ENCODE measurements at places on chromosomes 5 and 9.
A peak's percentile ranks its signal among the peaks of the same experiment; 100 is the strongest.

GRCh38 chr5:132272311-132273210, 15.1 kb downstream of the PDLIM4 start:
- DNase-seq: peak; percentile 76

DNA sequence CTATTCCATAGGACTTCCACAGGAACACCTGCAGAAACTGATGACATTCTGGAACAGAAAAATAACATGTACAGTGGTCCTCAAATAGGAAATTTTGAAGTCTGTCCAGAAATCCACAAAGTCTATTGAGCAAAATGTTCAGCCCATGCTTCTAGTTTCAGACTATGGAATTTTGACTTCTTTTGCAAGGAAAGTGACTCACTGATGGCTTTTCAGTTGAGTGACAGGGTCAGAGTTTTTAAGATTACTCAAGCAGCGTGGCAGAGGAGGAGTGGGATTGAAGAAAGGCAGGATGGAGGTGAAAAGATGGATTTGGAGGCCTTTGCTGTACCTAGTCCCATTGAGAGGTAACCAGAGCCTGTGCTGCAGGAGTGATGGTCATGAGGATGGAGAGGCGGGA, 151.5 kb downstream of the GOLPH3 start:
- DNase-seq: no peak

GRCh38 chr9:127778280-127779135, at the start of gene SH2D3C:
Gene SH2D3C (minus strand): TSS chr9:127778666. CDS start chr9:127778627, 39 bp downstream.
- DNase-seq: peak; percentile 51

GRCh38 chr5:1516615-1517601, 6.9 kb downstream of the LPCAT1 start:
- DNase-seq: peak; percentile 13

GRCh38 chr5:167061695-167062094, 1229.8 kb upstream of the WWC1 start:
- no peak for DNase-seq

DNA sequence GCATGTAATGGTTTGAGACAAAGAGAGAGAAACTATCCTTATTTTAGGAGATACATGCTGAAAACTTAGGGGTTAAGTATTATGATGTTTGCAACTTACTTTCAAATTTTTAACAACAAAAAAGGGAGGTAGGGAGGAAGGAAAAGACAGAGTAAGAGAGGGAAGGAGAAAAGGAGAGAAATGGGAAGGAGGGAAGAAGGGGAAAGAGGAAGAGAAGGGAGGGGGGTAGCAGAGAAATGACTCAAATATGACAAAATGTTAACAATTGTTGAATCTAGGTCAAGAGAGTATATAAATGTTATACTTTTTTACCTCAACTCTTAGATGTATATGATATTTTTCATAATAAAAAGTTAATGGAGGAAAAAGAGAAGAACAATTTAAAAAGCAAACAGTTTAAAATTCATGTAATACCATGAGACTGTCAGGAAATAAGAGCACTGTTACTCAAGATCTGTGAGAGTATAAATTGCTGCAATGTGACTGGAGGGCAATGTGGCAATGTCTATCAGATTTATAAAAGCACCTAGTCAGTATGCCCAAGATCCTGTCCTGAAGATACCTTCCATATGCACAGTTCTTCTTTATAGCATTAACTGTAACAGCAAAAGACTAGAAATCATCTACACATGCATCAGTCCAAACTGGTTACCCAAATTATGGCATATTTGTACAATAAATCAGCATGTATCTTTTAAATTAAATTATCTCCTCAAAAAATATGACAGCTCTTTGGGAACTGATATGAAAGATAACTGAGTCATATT, 16.3 kb downstream of the FBXW11 start:
- DNase-seq: no peak

GRCh38 chr5:25006734-25007133, 362.0 kb upstream of the CDH10 start:
- no peak for DNase-seq

- DNase-seq: no peak
Measured at GRCh38 chr5:159242656-159243055, 20.4 kb upstream of the UBLCP1 start.

DNA sequence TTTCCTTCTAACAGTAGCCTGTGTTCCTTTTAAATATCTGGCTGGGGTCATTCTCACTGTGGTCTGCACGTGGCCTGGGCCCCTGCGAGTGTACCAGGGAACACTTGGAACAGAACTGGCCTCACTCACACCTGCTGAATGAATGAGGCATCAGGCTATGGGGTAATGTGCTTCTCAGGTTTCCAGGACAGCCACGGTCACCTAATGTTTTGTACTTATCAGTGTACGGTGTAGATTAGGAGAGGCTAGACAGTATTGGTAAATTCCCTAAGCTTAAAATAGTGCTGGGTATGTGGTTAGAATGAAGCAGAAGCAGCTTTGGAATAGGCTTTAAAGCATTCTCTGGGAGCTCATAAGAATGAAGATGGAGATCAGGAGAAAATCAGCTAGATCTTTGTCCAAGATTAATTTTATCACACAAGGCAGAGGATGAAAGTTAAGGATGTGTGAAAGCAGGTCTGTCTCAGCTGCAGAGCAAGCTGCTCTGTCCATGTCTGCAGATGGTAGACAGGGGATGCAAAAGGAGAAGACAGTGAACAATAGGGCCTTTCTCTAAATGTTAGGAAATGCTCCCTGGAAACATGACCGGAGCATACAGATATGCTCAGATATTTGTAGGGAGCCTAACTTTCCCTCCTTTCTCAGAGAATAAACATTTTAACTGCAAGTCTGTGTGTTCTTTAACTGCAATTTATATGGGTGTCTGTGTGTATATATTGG, 267.5 kb downstream of the NR3C1 start:
- no peak for DNase-seq

DNA sequence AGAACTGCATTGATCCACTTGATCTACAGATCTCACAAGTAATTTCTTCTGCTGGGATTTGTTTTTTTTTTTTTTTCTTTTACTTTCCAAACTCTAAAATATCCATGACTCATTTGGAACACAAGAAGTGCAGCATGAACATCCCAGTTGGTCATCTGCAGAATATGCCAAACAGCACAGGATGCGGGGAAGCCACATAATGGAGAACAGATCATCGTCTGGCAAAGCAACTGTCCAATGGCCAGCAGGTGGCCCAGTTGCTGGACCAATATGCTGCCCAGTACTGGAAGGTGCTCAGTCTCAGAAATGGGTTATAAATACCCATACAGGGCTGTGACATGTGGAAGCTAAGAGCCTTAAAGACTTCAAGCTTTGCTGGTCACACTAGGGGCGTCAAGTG, 221.3 kb upstream of the TAS2R1 start:
- no peak for DNase-seq

DNA sequence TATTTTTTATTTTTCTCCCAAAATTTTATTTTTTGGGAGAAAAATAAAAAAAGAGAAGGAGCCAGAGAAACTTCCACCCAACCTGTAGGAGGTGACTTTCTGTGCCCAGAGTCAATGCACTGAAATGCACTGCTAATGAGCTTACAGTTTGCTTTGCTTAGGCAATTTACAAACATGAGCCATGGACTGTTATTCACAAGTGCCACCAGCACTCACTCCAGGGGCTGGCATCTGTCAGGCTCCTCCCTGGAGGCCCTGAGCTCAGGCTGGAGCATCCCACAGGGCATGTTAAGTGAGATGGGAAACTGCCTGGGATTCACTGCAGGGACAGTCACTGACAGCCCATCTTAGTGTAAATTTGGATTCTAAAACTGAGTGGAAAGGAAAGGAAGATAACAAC, 74.9 kb downstream of the FANCC start:
- no peak for DNase-seq

GRCh38 chr5:121870489-121870888, 18.8 kb downstream of the FTMT start:
- no peak for DNase-seq

DNA sequence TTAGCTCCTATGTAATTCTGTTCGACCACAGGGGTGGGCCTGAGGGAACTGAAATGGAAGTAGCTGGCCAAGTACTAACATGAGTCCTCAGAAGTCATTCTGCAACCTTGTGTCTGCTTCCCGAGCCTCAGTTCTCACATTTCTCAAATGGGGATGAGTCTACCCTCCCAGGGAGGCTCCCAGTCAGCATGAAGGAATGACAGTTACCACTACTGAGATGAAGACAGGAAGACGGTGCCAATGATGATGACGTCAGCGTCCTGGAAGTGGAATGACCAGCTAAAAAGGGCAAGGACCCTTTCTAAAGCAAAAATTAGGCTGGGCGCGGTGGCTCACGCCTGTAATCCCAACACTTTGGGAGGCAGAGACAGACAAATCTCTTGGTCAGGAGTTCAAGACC, 6.8 kb downstream of the PIP5KL1 start:
- no peak for DNase-seq

DNA sequence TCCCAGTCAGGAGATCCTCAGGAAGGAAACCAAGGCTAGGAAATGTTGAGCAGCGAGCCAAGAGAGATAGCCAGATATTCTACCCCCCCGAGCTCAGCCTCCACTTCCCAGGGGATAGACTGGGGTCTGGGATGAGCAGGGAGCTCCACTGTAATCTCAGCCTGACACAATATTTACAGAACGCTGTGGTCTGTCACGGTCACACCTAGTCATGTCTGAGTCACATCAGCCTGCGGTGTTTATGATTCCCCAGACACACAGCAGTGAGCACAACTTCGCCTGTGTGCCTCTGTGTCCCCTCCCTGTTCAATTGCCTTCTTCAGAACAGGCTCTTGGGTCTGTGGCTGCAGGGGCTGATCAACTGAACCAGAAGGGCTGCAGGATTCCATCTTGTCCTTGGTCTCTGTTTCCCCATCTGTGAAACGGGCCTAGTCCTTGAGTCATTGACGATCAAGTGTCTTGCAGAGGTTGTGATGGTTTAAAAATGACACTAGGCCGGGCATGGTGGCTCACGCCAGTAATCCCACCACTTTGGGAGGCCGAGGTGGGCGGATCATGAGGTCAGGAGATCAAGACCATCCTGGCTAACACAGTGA, 8.6 kb upstream of the PRRX2 start:
- DNase-seq: no peak

DNA sequence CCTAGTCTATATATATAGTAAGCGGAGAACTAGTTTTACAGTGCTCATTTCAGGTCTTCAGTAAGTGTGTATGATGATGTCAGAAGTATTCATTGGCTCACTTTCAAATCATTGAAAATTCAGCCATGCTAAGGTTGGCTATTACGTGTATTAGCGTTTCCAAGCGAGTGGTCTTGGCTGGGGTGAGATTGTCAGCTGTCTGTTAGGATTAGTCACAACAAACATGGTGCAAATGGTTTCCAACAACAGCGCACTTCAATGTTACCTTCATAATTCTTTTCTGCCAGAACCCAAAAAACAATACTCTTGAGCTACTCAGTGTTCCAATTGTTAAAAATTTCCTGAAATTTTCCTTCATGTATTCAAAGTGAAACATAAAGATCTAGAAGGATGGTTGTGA, 283.0 kb downstream of the AOPEP start:
- DNase-seq: no peak

DNA sequence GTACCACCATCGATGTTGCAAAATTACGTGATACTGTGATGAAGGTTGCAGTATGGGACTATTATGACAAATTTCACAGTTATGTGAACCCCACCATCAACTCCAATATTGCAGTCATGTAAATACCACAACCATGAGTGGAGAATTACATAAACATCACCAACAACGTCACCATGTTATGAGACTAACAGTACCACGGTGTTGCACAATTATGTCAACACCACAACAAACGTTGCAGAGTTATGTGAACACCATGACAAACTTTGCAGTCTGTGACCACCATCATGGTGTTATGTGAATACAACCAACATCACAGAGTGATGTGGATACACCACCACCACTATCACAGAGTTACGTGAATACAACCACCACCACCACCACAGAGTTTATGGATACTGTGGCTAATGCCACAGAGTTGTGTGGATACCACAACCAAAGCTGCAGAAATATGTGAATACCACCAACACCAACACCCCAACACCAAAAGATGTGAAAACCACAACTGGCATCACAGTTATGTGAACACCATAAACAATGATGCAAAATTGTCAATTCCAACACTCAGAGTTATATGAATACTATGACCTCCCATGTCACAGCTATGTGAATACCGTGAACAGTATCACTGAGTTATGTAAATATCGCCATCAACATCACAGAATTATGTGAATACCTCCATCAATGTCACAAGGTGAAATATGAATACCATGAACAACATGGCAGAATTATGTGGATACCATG, 62.4 kb downstream of the SHC3 start:
- DNase-seq: no peak
